ENCODE measurements at places on chromosomes 1 and 21.

- DNase-seq, result no peak
Observed at GRCh38 chr1:191839891-191840290, 318.4 kb upstream of the RGS18 start.

- DNase-seq, result no peak
Observed at GRCh38 chr1:63787875-63788274, 14.1 kb downstream of the ROR1 start.

DNA sequence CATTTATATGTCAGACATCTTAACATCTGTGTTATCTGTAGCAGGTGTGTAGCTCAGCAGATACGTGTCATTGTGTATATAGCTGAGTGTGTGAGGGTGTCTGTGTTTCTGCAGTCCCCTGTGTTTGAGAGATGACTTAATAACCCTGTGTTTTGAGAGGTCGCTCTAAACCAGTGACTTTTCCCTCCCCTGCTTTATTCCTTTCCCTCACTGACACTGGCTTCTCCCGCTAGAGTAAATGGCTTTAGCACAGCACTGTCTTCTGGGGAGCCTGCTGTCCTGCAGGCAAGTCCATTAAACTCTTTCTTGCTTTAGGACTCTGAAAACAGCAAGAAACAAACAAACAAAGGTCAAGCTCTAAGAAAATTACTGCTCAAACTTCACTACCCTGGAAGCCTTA, 53.0 kb downstream of the VANGL1 start:
- no peak for DNase-seq

DNA sequence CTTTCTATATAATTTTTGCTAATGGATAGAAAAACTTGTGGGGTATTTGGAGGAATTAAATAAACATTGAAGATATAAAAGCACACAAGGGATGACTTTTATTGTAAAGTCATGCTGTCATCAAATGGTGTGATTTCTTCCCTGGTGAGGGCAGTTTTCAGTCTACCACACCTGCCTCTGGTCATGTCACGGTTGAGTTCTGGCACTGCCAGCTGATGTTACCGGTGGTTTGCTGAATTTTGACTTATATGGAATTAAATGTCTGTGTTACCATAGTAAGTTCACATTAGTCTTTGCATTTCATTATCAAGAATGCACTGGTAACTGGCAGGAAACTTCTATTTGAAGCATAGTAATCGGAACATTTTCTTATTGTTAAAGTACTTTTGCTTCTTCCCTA, 13.4 kb downstream of the S1PR1 start:
- no peak for DNase-seq

- DNase-seq, result no peak
Observed at GRCh38 chr1:35220976-35221375, 28.0 kb upstream of the SFPQ start.

- no peak for DNase-seq
Observed at GRCh38 chr1:955474-955873, 3.6 kb downstream of the NOC2L start.

- no peak for DNase-seq
Observed at GRCh38 chr1:17539477-17540254, at the start of gene ARHGEF10L. TSS of gene ARHGEF10L (plus strand) at chr1:17539698. CDS start at chr1:17580596, 40,898 bp downstream.

DNA sequence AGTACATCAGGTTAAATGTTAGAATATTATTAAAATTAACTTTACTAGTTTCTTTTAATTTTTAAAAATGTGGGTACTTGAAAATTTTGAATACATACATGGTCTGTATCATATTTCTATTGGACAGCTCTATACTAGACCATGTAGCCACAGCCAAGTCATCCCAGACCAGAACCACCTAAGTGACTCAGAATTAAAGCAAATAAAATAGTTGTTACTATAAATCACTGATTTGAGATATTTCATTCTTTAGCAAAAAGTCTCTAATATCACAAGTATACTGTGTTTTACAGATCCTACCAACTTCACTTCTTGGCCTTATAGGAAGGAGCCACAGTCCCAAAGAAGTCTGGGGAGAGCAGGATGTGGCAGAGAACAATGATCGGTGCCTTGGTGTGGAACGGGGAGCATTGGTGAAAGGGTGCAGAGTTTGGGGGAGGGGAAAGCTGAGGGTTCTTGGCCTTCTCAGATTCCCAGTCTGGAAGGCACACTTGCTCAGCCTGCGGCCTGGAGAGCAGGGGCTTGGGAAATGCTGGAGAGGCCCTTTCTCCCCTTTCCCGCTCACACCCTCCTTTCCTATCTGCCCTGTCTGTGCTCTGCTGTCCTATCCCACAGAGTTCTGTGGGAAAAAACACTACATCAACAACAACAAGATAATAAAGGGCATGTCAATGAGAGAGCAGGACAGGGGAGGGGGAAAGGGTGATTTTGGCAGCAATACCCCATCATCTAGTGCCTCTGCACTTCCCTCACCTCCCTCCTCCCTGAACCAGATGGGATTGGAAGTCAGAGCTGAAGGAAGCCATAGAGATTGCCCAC, 122.1 kb downstream of the NGF start:
- no peak for DNase-seq

- DNase-seq, result no peak
Observed at GRCh38 chr21:18917622-18918021, 514.0 kb upstream of the TMPRSS15 start.

GRCh38 chr21:35394634-35395369, 345.7 kb upstream of the RUNX1 start:
- DNase-seq, result no peak

- no peak for DNase-seq
Observed at GRCh38 chr1:93322349-93322748, 23.4 kb upstream of the DR1 start.

- no peak for DNase-seq
Observed at GRCh38 chr1:62784509-62785365, 805 bp downstream of the ATG4C start.

- no peak for DNase-seq
Observed at GRCh38 chr1:118739501-118739900, 248.6 kb downstream of the TBX15 start.
